NCI-H1105 treated with DMSO at 0.1 percent for 48 hours (cell line): ENCODE measurements at places on chromosomes 16 and 17.
A peak's percentile ranks its signal among the peaks of the same experiment; 100 is the strongest.

DNA sequence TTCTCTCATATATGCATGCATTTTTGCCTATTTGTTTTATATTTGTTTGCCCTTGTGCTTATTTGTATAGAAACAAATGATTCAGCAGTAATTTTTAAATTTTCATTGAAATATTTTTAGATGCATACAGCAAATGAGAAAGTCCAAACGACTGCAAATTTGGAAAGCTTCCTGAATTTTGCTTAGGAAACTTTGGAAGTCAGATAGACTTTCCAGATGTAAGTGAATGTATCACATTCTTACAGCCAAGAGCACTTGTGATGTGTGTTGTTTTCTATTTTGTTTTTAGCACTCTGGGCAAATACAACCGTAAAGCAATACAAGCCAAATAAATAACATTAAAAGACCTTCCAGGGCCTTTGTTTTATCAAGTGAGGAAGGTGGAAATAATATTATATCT, 680.8 kb upstream of the CDH8 start:
- DNase-seq, result no peak

DNA sequence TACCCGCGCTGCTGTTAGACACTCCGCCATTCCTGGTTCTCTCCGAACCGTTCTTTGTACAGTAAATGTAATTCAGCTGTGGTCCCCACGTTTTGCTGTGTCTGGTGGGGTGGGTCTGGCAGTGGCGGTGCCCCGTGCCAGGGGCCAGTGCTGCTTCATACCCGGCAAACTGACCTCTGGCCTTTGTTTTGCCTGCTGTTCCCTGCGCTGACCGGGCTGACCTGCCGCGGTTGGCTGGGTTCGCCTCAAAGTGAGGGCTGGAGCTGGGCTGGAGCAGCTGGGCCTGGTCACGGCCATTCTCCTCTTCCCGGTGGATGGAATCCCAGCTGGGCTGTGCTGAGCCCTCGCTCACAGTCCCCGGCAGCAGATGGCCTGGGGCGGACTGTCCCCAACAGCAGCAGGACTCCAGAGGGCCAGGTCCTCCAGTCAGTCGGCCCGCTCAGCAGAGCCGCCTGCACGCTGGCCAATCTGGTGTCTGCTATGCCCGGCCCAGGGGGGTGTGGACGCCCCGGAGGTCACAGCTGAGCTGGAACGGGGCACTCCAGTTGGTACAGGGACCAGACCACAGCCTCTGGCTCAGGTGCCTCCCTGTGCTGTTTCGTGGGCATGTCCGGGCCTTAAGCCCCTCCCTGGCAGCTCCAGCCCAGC, 1.5 kb upstream of the WFIKKN1 start:
- DNase-seq, result no peak

- DNase-seq, result no peak
These were observed 420.9 kb upstream of the SOX9 start for GRCh38 chr17:71699907-71700306.

- DNase-seq, result no peak
These were observed 8.4 kb upstream of the TERF2 start for GRCh38 chr16:69393898-69394849.

GRCh38 chr16:79510879-79511278, 89.7 kb downstream of the MAF start:
- no peak for DNase-seq

- DNase-seq, result no peak
These were observed 2.8 kb downstream of the SOCS7 start for GRCh38 chr17:38354466-38354865.

GRCh38 chr17:62807812-62808575, at the start of gene MARCHF10:
Gene MARCHF10, minus strand, starts transcription at chr17:62808314. Its CDS starts 6,579 bp downstream, at chr17:62801735.
- DNase-seq, result peak; percentile 85

DNA sequence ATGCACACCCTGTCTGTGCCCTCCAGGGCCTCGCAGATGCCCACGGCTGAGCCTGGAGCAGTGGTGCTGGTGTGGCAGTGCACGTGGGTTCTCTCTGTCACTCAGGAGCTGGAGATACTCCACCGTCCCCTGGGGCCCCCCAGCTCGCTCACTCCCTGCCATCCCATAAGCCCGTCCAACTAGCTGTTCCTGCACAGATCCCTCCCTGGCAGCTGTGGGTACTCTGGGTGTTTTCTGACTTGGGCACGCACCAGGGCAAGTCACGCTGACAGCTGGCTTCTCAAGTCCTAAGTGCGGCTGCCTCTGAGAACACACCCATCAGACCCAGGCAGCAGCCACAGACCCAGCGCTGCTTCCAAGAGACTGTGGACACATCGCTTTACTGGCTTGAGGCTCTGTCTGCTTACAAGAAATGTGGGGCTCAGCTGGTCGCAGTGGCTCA, 25.4 kb upstream of the ITGB4 start:
- no peak for DNase-seq

GRCh38 chr17:47808036-47808829, 13.4 kb downstream of the OSBPL7 start:
- no peak for DNase-seq

DNA sequence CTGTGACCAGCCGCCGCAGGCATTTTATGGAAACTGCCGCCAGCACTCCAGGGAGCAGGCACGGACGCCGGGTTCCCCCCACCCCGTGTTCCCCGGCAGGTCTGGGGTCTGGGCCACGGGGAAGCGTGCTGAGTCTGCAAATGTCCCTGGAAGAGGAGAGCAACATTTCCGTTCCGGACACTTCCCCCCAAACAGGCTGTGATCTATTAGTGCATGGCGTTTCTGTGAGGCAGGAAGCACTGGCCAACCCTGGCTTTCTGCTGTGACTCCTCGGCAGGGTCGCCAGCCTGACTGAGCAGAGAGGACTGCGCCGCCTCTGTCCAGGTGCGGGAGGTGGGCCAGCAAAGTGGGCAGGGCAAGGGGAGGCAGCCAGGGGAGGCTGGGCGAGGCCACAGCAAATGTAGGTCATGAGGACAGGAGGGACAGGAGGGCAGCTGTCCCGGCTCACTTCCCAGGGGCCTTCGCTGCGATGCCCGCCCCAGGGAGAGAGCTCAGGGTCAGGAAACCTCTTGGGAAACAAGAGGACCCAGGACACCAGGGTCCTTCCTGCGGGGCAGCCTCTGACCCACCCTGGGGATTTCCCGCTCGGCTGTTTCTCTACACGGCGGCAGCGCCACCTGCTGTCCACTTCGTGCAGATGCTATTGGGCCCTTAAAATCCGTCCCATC, 9.5 kb downstream of the FOXF1 start:
- DNase-seq, result peak; percentile 38

GRCh38 chr17:69900829-69901228, 174.2 kb upstream of the KCNJ16 start:
- no peak for DNase-seq

DNA sequence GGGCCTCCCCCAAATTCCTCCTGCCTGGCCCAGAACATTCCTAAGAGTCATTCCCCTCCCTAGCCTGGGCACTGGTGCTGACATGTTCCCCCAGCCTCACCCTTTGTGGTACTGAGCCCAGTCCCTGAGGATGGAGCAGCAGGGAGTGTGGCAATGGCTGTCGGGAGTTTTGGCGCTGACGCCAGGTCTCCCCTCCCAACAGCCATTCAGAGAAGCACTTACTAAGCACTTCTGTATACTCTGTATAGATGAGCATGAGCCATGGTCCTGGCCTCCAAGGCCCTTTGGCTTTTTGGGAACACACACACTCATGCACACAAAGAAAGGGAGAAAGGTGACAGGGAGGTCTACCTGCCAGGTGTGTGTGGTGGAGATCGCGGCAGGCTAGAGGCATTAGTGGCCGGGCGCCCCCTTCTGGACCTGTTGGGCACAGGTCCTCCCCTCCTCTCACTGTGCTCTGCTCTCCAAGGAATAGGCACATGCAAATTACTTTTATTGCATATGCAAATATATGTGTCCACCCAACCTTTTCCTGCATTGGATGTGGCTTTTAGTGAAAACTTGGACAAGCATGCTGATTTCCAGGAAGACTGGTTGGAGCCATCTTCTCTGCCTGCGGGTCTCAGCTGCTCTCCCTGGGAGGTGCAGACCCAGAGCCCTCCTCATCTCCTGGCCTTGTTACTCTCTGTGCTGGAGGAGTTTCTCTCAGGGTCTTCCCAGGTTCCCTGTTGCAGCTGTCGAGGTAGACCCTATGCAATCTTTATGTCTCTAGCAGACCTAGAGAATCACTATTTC, 17.4 kb upstream of the C17orf107 start:
- DNase-seq, result peak; percentile 80

DNA sequence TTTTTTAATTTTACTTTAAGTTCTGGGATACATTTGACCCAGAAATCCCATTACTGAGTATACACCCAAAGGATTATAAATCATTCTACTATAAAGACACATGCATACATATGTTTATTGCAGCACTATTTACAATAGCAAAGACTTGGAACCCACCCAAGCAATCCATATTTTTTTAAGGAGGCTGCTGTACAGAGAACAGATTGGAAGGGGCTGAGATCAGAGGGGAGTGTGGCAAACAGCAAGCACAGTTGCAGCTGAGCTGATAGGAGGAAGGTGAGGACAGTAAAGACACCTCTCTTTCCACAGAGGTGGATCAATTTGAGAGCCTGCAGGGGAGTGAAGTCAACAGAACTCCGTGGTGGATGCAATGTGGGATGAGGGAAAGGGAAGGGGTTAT, 10.2 kb upstream of the TMEM238L start:
- no peak for DNase-seq

DNA sequence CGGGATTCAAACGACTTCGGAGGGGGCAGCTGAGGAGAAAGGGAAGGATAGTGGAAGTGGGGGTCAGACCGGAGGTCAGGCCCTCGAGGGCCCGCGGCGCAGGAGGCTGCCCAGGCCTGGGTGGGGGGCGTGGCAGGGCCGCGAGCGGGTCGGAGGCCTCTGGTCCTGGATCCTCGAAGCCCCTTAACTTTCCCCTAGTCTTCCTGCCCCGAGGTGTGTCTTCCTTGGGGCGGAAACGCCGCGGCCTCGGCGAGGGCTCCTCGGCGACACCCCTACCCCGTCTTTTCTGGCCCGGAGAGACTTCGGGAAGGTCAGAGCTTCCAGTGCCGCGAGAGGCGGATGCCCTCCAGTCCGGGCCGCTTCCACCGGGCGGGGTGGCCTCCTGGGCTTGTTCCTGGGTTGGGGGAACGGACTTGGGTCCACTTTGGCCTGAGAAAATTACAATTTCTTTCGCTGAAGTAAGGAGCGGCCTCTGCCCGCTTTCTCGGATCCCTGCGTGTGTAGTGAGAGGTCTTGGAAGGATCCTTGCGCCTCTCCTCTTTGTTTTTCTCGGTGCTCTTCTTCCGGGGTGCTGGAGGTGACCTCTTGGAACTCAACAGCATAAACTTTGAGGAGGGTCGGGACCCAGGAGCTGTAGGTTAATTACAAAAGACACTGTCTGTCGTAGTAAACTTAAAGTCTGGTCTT, 491 bp downstream of the IST1 start:
- no peak for DNase-seq

- DNase-seq, result no peak
These were observed 688.0 kb downstream of the KCNJ2 start for GRCh38 chr17:70857351-70857750.

- DNase-seq, result no peak
These were observed 8.9 kb downstream of the MTHFSD start for GRCh38 chr16:86545954-86546637.

GRCh38 chr16:13545271-13545670, 374.7 kb upstream of the ERCC4 start:
- DNase-seq, result no peak

- DNase-seq, result no peak
These were observed 3.0 kb downstream of the EME1 start for GRCh38 chr17:50375858-50376538.

DNA sequence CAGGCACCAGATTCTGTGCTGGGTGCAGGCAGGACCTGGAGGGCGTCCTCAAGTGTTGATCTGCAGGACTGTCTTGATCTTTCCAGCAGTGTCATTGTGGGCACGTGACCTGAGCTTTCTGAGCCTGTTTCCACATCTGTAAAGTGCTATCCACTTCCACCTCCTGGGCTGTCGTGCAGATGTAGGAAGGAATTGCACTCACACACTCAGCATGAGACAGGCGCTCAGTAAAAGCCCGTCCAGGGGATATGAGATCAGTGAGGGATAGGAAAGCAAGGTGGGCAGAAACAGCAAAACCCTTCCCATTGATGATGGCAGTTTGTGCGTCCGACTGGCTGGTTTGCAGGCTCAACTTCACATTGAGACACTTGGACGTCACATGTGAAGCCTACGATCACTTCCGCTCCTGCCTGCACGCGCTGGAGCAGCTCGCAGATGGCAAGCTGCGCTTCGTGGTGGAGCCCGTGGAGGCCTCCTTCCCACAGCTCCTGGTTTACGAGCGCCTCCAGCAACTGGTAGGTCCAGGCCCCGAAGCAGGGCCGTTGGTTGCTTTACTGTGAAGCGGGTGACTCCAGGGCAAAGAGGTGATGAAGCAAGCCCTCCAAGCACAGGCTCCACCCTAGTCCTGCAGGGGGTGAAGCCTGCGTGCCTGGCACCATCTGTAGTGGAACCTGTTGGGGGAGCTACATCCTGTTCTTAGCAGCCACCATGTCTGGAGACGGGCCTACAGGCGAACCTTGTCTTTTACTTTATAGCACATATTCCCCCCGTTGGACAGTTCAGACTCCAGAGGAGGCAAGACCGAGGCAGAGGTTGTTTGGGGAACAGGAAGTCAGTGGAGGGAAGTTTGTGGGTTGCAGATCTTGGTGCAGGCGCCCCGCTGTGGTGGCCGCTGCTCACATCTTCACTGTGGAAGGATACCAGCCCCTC, 23.0 kb downstream of the METTL22 start:
- DNase-seq, result no peak

- DNase-seq, result no peak
These were observed 66.7 kb downstream of the GTF3C1 start for GRCh38 chr16:27483088-27483437.

GRCh38 chr17:29063992-29064391, 21.1 kb downstream of the PIPOX start:
- DNase-seq, result no peak

DNA sequence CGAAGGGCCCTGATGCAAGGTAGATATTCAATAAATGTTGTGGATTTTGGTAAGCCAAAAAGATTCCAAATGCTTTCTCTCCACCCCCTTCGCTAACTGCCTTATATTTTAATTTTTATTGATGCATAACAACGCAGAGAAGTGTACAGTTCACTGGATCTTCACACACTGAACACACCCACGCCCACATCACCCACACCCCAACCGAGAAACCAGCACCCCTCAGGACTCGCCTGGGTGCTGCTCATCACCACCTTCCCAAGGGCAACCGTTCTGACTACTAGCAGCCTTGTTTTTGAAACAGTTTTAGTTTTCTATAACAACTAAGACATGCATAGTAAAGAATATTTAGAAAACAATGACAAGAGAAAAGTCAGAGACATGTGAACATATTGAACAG, 9.1 kb upstream of the PLCG2 start:
- no peak for DNase-seq

- DNase-seq, result no peak
These were observed 635 bp upstream of the SP2 start for GRCh38 chr17:47895347-47895855.

DNA sequence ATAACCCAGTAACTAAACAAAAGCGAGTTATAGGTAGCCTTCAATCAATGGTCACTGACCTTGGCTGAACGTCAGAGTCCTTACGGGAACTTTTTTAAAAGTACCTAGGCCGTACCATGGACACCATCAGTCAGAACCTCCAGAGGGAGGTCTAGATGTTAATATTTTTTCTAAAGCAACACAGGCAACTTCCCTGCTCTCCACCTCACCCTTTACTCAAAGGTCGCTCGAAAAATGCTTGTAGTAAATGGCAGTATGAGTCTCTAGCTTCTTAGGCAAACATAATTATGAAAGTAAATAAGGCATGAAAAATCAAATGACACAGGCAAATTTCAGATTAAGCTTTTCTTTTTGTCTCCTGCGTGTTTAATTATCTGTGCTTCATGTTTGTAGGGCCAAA, 82.1 kb downstream of the SLC39A11 start:
- DNase-seq, result peak; percentile 13

- DNase-seq, result no peak
These were observed 526 bp upstream of the MFSD6L start for GRCh38 chr17:8799570-8800212.
